Dermis blood vessel endothelial cell (primary cell): ENCODE measurements at places on chromosomes 3 and 15. TPM values are rescaled to one million over a fixed set of nuclear protein-coding genes. Genes with fewer than 3 reads are reported as not detected.

Gene LRRC28
- total RNA-seq = 17.0 and 19.8 TPM in 2 replicates

Gene GATA2
- 12.9 and 25.0 TPM in 2 replicates for total RNA-seq

- DNase-seq = no peak
Observed at GRCh38 chr15:70665599-70665998, 97.8 kb downstream of the UACA start.

- DNase-seq = no peak
Observed at GRCh38 chr3:29293421-29293820, 12.6 kb downstream of the RBMS3 start.

- DNase-seq = no peak
Observed at GRCh38 chr3:72058493-72059081, 273.6 kb upstream of the PROK2 start.
